ENCODE measurements at places on chromosomes 1 and 21. TPM values are rescaled to one million over a fixed set of nuclear protein-coding genes. Genes with fewer than 3 reads are reported as not detected.

The CASQ2 gene
- not detected for total RNA-seq

The APOBEC4 gene
- total RNA-seq: not detected

- no peaks in the 10 kb centered on the region for H3K27me3 ChIP-seq
- H3K27ac ChIP-seq: no peak overlapping the region
- no peak for DNase-seq
- H3K36me3 ChIP-seq: no peaks in the 10 kb centered on the region
Measured at GRCh38 chr1:247646867-247647266, 32.7 kb downstream of the OR13G1 start.

The ANGPTL3 gene
- not detected for total RNA-seq

The BRINP2 gene
- not detected for total RNA-seq

DNA sequence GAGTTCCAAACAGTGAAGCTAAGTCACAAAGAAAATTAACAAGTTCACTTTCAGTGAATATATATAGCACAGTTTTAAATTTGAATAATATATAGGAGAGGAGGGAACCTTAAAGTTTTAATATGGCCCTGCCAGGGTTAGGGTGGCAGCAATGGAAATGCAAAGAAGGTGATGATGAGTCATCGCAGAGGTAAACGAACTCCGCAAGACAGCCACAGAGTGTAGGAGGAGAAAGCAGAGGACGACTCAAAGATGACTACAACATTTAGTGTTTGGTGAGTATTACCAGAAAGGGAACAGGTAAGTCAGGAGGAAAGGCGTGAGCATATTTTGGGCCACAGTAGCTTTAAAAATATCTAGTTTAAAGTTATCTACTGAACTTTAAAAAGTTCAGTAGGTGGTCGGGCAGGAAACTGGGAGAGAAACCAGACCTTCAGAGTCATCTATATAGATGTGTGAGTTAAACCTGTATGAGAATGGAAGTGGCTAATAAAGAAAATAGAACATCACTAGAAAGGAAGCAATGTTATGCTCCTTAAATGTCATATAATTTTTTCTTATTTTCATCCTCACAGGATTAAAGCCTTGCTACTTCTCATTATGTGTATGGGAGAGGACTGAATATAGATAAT is 75.7 kb downstream of the UCHL5 start:
- no peak overlapping the region for H3K4me3 ChIP-seq
- DNase-seq: peak; percentile 60
- peak overlapping the region; percentile 16 for H3K27ac ChIP-seq

The TNFSF4 gene
- 0.47 TPM for total RNA-seq

DNA sequence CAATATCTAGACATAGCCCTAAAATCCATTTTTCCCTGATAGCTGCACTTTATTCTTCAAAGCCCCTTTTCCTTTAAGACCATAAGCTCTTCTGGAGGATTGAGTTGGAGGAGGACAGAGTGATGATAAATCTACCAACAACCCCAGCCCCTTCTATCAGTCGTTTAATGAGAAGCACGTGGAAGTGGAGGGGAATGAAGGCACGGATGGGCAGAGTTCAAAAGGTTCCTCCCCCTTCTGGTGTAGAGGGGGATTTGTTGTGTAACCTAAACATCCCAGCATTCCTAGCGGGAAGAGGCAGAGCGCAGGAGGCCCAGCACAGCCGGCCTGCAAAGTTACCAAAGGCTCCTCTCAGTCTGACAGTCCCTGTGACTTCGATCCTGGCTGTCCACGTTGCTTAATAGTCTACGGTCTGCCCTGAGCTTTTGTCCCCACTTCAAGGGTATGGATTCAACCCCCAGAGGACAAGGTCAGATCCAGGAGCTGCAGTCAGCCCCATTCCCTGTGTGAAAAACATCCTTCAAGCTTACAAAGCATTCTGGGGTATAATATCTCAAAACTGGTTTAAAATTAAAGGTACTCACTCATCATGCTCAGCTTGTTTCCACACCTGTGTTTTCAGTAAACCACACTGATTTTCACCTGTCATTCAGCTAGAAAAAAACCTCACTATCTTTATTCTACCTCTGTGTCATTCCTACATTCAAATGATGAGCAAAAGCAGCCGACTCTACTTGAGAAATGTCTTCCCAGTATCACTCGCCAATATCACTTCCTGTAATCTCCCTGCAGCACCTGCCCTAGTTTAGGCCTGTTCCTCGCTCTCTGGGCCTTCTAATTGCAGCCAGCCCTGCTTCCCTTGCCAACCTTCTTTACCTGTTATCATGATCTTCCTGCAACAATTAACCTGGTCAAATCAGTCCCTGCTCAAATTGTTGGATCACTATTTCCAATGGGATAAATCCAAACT is 117.9 kb downstream of the PLPP3 start:
- H3K4me1 ChIP-seq: no peaks in the 10 kb centered on the region
- H3K36me3 ChIP-seq: no peaks in the 10 kb centered on the region
- no peak for DNase-seq
- H3K27me3 ChIP-seq: no peaks in the 10 kb centered on the region

The NPHS2 gene
- total RNA-seq: not detected

DNA sequence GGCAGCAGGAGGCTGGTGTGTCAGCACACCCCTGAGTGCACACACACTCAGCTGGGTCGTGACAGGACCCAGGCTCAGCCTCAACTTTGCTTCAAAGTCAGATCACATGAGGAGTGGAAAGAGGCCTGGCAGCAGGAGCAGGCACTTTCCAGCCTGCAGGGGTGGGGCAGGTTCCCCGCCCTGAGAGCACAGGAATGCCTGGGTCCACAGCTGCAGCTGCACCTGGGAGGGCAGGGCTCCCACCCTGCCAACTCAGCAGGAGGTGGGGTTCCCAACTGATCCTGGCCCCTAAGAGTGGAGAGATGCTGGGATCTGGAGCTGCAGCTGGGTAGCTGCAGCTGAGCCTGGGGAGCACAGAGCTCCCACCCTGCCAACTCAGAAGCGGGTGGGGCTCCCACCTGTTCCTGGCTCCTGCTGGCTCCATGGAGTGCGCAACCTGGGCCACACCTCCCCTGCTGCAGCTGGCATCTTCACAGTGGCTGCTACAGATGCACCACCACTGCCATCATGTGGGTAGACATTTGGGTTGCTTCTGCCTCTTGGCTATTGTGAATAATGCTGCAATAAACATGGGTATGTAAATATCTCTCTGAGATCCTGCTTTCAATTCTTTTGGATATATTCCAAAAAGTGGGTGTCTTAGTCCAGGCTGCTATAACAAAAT is 415.4 kb downstream of the TTLL7 start:
- H3K4me3 ChIP-seq: no peak overlapping the region
- no peaks in the 10 kb centered on the region for H3K27me3 ChIP-seq
- H3K36me3 ChIP-seq: no peaks in the 10 kb centered on the region
- no peak for DNase-seq
- H3K27ac ChIP-seq: no peak overlapping the region
- H3K4me1 ChIP-seq: no peaks in the 10 kb centered on the region

The FAAH gene
- 3.9 TPM for total RNA-seq

GRCh38 chr1:6025269-6026094 is 20.2 kb upstream of the KCNAB2 start:
- no peaks in the 10 kb centered on the region for H3K27me3 ChIP-seq
- peaks cover 43% of the 10 kb centered on the region for H3K36me3 ChIP-seq
- peak overlapping the region; percentile 98 for H3K27ac ChIP-seq
- H3K4me1 ChIP-seq: peaks cover 43% of the 10 kb centered on the region

DNA sequence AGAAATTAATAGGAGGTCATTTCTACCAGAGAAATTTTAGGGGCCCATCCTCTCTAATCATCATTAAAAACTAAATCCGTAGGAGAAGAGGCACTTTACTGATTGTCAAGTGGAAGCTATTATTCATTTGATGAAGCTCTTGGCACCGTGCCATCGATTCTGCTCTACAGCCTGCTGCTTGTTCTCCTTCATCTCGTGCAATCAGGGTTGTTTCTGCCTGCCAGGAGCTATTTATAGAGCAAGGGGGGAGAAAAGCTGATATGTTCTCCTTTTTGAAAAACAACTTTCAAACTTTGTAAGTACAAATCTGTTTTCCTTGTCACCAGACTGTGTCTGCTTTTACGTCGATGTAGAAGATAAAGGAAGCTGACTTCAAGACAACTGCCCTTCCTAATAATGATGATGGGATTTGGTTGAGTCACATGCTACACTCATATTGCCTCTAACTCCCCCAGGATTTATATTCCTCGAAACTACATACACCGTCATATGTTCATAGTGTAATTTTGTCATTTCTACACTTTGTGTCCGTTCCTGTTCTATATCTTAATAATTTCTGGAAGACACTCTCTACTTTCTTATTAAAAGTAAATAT is 169.6 kb upstream of the LHX8 start:
- DNase-seq: no peak
- H3K36me3 ChIP-seq: no peaks in the 10 kb centered on the region
- H3K27me3 ChIP-seq: no peaks in the 10 kb centered on the region
- no peaks in the 10 kb centered on the region for H3K4me1 ChIP-seq
- H3K4me3 ChIP-seq: no peak overlapping the region

The UTS2 gene
- 0.73 TPM for total RNA-seq

DNA sequence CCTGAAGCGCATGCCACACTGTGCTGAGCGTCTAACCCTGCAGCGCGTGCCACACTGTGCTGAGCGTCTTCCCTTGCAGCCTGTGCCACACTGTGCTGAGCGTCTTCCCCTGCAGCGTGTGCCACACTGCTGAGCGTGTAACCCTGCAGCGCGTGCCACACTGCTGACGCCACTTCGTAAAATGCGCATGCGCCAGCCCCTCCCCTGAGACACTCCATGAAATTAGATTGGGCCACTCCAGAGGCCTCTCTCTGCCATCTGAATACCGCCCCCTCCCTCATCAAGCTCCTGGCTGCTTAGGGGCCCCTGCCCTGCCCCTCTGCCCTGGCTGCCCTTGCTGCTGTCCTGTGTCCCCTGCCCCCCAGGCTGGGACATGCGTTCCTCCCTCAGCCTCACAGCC is 84.8 kb downstream of the POFUT2 start:
- H3K27me3 ChIP-seq: no peaks in the 10 kb centered on the region
- DNase-seq: peak; percentile 28
- H3K4me3 ChIP-seq: no peak overlapping the region
- peaks cover 14% of the 10 kb centered on the region for H3K36me3 ChIP-seq
- peaks cover 19% of the 10 kb centered on the region for H3K4me1 ChIP-seq

The RGS13 gene
- 0.37 TPM for total RNA-seq

GRCh38 chr1:116424863-116425262 is 51.8 kb downstream of the ATP1A1 start:
- no peak overlapping the region for H3K4me3 ChIP-seq

GRCh38 chr1:66403007-66403731 is 130.8 kb upstream of the SGIP1 start:
- H3K4me3 ChIP-seq: no peak overlapping the region
- peaks cover 34% of the 10 kb centered on the region for H3K4me1 ChIP-seq
- H3K27ac ChIP-seq: no peak overlapping the region
- H3K27me3 ChIP-seq: no peaks in the 10 kb centered on the region

DNA sequence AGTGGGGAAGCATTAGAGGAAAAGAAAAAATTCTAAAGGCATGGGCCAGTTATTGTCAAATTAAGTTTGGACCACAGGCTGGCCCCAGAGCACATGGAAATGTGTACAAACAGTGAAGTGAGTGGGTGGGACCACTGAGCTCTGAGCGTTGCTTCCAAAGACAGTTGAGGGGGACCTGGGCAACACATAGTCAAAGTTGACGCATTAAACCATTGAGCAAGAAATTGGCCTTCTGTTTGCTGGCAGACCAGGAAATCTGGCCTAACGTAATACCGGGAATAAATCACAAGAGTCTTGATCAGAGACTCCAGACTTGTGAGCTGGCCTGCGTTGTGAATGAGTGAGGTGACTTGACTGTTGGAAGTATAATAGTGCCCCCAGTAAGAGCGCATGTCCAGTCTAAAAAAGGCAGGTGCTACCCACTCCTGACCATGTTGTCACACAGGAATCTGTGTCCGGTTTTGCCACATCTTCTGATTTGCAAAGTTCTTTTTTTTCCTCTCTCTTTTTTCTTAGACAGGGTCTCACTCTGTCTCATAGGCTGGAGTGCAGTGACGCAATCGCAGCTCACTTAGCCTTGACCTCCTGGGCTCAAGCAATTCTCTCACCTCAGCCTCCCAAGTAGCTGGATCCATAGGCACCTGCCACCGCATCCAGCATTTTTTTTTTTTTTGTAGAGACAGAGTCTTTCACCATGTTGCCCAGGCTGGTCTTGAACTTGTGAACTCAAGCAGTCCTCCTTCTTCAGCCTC is 10.7 kb downstream of the EPHB2 start:
- H3K27me3 ChIP-seq: peaks cover 32% of the 10 kb centered on the region
- no peak for DNase-seq
- H3K4me3 ChIP-seq: no peak overlapping the region
- H3K4me1 ChIP-seq: no peaks in the 10 kb centered on the region
- H3K27ac ChIP-seq: no peak overlapping the region

DNA sequence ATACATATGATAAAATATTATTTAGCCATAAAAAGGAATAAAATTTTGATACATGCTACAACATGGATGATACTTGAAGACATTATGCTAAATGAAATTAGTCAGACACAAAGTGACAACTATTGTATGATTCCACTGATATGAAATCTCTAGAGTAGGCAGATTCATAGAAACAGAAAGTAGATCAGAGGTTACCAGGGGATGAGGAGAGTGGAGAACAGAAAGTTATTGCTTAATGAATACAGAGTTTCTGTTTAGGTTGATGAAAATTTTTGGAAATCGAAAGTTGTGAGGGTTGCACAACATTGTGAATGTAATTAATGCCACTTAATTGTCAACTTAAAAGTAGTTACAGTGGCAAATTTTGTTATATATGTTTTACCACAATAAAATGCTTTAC is 315.7 kb upstream of the USP25 start:
- H3K4me1 ChIP-seq: peaks cover 2% of the 10 kb centered on the region
- H3K36me3 ChIP-seq: peaks cover 1% of the 10 kb centered on the region
- peaks cover 4% of the 10 kb centered on the region for H3K27me3 ChIP-seq
- no peak overlapping the region for H3K4me3 ChIP-seq
- DNase-seq: no peak

The NLRP3 gene
- total RNA-seq: 0.33 TPM

GRCh38 chr1:183609759-183610452 is 19.6 kb upstream of the NCF2 start:
- H3K27me3 ChIP-seq: peaks cover 10% of the 10 kb centered on the region
- no peak overlapping the region for H3K4me3 ChIP-seq
- no peaks in the 10 kb centered on the region for H3K36me3 ChIP-seq
- peaks cover 3% of the 10 kb centered on the region for H3K4me1 ChIP-seq

- H3K36me3 ChIP-seq: no peaks in the 10 kb centered on the region
- no peaks in the 10 kb centered on the region for H3K4me1 ChIP-seq
- no peak for DNase-seq
- no peak overlapping the region for H3K27ac ChIP-seq
- no peak overlapping the region for H3K4me3 ChIP-seq
Measured at GRCh38 chr1:203185585-203185984, 919 bp downstream of the CHI3L1 start.

All from activated CD8-positive, alpha-beta memory T cell treated with anti-CD3 and anti-CD28 coated beads, Interleukin-2, amount 10 ng/mL, durations not matched to agents 7 days and 5 days (primary cell).